ENCODE measurements at places on chromosomes 6 and 20. TPM values are rescaled to one million over a fixed set of nuclear protein-coding genes. Genes with fewer than 3 reads are reported as not detected.

The HLA-DOA gene
- not detected for total RNA-seq

The GPR6 gene
- not detected for total RNA-seq

The TMEM200A gene
- total RNA-seq: 116 TPM

The PPP1R16B gene
- 5.3 TPM for total RNA-seq

The NRN1 gene
- 0.11 TPM for total RNA-seq

The NDUFAF5 gene
- 20.1 TPM for total RNA-seq

The EPPIN gene
- not detected for total RNA-seq

The SNHG17 gene
- 11.5 TPM for total RNA-seq

The SLC52A3 gene
- not detected for total RNA-seq

The BPI gene
- total RNA-seq: not detected

The TDRD6 gene
- 0.12 TPM for total RNA-seq

The RBBP8NL gene
- not detected for total RNA-seq

The BCAS1 gene
- 0.11 TPM for total RNA-seq

The GNRH2 gene
- not detected for total RNA-seq

The FOXC1 gene
- 1.5 TPM for total RNA-seq

The NKAIN4 gene
- total RNA-seq: not detected

The MOXD1 gene
- total RNA-seq: 44.4 TPM

The PPP1R3G gene
- total RNA-seq: 2.9 TPM

The FLOT1 gene
- 154 TPM for total RNA-seq

The BMP2 gene
- 5.0 TPM for total RNA-seq

The ZNF334 gene
- total RNA-seq: 4.8 TPM

The NRSN1 gene
- total RNA-seq: not detected

The PEX3 gene
- 17.9 TPM for total RNA-seq

The COL9A1 gene
- not detected for total RNA-seq

The BTN1A1 gene
- not detected for total RNA-seq

The WFDC5 gene
- not detected for total RNA-seq

The HAO1 gene
- not detected for total RNA-seq

The RRAGD gene
- total RNA-seq: 2.3 TPM

The SLC44A4 gene
- total RNA-seq: not detected
